ENCODE measurements at places on chromosomes 11 and 22.
A peak's percentile ranks its signal among the peaks of the same experiment; 100 is the strongest.

DNA sequence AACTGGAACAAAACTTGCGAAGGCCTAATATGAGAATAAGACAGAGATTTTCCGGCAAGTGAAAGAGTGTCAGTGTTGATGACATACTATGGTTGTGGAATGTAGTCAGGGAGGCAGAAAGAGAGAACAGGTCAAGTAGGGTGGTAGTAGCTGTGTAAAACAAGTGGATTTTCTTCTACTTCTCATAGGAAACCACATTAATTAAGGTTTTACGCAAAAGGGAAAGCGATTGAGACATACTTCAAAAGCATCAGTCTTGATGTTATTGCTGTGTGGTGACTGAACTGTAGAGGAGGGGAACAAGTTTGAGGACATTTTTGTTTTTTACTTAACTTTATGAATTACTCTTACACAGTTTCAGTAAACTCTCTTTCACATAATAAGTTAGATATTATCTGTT lies 186.0 kb upstream of the CNTN5 start:
- no peak for DNase-seq

DNA sequence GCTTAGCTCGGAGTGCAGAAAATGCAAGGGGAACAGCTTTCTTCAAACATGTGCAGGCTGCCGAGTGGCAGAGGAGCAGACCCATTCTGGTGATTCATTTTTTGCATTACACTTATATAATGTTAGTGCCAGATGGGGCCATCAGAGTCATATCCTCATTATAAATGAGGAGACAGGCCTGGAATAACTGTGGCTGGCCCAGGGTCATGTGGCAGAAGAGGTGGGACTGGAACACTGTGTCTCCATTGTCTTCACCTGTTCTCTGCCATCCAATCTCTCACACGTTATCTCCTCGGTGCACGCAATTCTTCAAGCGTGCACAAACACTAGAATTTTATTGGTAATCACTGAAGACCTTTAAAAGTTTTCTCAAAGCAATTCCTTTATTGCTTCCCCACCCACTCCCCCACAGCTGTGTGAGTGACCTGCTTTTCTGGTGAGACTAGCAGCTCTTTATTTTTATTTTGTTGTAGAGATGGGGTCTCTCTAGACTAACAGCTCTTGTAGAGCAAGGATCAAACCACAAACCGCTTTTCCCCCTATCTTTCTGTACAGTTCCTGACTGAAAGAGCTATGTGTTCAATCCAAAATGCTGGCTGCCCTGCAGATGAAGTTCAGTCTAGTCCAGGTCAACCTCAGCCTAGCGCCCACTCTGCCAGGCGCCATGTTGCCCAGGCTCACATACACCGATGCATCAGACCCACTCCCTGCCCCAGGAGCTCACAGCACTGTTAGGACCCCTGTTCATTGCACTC lies 75.3 kb downstream of the ST3GAL4 start:
- DNase-seq = no peak

DNA sequence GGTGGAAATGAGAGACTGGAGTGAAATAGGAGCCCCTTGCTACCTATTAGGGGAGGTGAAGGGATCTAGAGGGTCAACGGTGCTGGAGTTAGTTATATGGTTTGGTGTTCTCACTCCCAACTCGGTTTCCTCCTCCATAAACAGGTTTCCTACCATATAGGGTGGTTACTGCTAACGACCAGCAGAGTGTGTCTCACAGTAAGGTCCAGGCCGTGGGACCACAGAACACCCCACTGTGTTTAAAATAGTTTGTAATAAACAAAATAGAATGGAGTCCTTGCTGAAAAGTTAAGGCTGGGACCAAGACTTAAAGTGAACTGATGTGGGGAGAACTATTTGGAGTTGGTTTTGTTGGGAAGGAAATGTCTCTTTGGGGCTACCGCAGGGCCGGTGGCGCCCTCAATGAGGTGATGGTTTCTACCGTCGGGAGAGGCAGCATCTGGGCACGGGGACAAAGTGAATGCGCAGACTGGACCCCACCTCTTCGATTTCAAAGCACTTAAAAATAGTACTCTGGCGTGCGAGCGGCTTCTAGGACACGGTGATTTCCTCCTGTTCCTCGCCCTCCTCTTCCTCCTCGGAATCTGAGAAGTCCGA lies 4.5 kb downstream of the DBX1 start:
- DNase-seq = no peak

DNA sequence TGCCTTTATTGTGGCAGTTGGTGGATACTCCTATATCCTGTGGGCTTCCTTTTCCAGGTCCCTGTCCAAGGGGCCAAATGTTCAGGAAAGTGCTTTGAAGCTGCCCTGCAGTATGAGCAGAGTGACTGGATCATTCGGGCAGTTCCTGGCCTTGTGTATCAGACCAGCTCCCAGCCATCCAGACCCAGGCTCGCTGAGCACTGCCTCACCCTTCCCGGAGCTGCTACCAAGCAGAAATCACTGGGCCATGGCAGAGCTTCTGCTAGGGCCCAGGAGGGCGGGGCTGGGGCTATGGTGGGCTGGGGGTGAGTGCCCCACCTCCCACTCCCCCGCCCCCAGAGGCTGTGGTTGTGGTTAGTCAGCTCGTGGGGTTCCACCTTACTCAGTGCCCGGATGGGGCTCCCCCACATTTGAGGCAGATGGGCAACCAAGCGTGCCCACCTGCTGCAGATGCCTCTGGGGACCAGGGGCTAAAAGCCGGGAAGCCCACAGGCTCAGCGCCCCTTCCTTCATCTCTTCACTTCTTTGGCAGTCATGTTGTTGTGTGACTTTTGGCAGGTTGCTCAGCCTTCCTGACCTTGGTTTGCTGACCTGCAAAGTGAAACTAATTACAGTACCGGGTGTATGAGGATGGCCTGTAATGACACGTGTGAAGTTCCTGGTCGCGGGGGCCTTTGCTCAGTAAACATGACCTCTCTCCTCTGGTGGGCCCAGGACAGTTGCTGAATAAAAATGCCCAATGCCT lies 2.1 kb upstream of the LRRC32 start:
- peak; percentile 77 for DNase-seq

DNA sequence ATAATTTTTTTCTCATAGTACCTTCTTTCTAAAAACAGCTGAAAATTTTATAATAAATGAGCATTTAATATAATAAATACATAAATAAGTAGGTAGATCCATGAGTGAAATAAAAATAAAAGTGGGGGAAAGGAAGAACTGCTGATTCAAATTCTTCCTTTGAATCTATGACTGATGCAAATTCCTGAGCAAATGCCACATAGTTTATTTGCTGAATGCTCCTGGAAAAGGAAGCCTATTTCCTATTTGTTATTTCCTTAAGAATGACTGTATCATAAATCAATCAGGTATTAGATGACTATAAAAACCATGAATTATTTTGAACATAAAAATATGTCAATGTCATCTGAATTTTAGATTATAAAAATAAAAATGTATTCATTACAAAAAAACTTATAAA lies 16.6 kb downstream of the BTBD10 start:
- no peak for DNase-seq

DNA sequence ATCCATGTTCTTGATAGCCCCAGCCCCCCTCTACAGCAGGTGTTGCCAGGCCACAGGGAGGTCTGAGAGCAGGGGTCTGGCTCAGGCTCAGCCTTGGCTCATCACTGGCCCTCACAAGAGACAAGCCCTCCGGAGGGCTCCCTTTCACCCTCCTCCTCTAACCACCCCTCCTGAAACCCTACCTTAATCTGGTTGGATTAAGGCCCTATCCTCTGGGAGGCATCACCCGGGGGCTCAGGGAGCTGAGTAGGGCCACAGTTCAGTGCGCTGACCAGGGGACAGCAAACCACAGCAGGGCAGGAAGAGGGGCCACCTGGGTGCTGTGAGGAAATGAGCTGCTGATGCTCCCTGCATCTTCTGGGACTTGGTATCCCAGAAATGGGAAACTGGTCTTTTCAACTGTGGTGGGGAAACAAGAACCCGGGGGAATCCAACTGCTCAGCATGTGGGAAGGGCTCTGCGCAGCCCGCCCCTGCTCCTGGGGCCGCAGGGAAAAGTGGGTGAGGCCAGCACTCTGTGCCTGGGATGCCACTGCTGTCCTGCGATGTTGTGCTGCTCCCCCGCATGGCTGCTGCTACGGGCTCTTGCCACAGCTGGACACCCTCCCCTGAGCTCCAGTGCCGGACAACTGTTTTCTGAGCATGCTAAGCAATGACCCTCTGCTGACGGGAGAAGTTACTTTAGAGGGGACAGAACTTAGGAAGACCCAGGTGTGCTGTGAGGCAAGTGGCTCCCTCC lies 17.5 kb downstream of the ADORA2A start:
- no peak for DNase-seq

DNA sequence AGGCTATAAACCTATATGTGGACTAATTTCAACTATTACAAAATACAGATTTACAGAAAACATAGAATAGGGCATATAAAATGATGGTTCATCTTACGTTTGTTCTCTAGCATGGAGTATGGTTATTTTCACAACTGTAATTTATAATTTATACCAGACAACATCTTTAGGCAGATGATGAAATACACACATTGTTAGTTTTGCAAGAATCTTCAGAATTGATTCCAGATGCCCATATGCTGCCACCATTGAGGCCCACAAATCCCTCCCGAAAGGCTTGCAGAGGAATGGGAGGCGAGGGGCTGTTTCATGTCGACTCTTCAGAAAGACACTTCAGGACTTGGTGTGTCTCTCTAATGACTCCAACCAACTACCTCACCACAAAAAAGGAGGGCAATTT lies 6.2 kb downstream of the PTPN5 start:
- no peak for DNase-seq

DNA sequence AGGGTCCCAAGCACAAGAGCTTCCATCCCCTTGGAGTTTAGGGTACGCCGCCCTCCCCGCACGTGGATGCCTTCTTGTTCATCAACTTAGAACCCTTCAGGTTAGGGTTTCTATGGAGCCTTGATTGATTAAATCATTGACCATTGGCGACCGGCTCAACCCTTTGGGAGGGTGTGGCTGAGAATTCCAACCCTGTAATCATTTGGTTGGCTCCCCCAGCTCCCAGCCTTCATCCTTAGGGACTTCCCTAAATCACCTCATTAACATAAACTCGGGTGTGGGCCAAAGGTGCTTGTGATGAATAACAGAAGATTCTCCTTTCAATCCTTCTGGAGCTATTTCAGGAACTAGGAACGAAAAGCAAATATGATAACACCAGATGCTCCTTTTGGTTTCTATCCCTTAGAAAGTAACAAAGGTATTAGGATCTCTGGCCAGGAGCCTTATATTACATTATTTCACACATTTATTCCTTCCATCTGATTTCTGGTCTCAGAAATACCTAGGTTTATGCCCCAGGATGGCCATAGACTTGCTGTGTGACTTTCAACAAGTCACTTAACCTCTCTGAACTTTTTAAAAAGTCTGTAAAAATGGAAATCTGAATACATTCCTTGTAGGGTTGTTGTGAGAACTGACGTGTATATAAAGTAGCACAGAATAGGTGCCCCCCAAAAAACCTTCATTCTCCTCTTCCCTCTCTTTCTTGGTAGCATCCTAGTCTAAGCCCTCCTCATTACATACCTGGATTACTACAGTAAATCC lies 26.8 kb downstream of the MCHR1 start:
- DNase-seq = no peak

DNA sequence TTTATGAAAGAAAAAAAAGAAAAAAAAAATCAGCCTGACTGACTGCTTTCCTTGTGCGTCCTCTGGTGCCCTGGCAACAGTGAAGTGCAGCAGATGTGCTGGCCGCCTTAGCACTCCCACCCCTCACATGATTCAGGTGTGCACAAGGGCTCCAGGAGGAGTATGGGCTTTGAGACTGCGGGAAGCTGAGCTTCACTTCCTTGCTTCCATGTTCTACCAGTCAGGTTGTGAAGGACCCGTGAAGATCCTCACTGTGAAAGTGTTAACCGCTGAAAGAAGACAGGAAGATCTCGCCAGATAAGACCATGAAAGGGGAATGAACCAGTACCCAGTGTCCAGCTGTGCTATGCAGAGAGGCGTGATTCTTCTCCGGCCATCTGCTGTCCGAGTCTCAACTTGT lies 48.2 kb downstream of the HIRA start:
- DNase-seq = no peak

DNA sequence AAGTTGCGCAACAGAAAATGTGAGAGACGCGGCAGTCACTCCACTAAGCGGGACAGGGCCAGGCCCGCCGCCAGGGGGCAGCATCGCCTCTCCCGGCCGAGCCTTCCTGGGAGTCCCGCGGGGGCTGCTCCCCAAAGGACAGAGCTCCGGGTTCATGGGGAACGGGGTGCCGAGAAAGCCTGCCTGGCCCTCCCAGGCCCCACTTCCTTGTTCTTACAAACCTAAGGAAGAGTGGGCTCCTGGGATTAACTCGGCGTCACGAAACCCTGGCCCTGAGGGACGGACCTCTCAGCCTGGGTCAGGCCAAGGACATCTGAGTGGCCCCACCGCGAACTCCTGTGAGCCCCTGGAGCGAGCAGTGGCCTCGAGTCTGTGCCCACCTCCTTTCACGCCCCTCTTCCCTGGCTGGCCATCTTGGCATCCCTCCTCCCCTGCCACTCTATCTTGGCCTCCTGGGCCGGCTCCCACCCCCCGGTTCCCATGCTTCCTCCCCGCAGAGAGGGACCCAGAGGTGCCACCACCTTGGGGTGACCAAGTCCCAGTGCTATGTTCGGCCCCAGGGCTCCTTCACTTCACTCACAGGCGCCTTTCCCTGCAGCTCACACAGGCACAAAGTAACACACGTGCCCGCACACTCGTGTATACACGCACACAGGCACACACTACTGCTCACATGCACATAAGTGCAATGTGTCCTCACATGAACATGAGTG lies 99.9 kb upstream of the FGF3 start:
- peak; percentile 83 for DNase-seq

GRCh38 chr11:117016246-117016645 lies 82.0 kb downstream of the SIK3 start:
- no peak for DNase-seq

DNA sequence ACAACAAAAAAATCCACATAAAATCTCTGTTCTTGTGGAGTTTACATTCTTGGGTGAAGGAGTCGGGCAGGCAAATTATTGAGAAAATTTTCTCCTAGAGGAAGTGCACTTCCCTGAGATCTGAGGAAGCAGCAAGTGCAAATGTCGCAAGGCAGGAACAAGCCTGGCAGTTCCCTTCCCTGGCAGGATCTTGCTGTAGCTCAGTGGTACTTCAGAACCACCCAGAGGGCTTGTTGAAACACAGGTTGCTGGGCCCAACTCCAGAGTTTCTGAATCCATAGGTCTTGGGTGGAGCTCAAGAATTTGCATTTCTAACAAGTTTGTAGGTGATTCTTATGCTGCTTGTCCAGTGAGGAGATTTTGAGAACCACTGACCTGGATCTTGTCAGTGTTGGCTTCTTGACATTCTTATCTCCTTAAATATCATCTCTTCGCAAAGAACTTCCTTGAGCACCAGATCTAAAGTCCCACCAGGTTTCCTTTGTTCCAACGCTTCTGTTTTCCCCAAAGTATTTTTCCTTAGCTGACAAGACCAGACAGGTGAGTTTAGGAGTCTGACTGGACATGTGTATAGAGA lies 9.6 kb downstream of the QSER1 start:
- DNase-seq = no peak

GRCh38 chr11:122538060-122538459 lies 117.5 kb upstream of the UBASH3B start:
- no peak for DNase-seq

- DNase-seq = no peak
Observed at GRCh38 chr11:2540992-2541680, 96.3 kb downstream of the KCNQ1 start.

- DNase-seq = no peak
Observed at GRCh38 chr22:27046086-27046485, 388.7 kb downstream of the MIAT start.

- DNase-seq = no peak
Observed at GRCh38 chr11:126152586-126152985, 58.9 kb downstream of the RPUSD4 start.
